Activated T-cell treated with anti-CD3 and anti-CD28 coated beads, Interleukin-2, amount 50 U/mL, for 24 hours (primary cell): ENCODE measurements at places on chromosomes 6 and 20.

DNA sequence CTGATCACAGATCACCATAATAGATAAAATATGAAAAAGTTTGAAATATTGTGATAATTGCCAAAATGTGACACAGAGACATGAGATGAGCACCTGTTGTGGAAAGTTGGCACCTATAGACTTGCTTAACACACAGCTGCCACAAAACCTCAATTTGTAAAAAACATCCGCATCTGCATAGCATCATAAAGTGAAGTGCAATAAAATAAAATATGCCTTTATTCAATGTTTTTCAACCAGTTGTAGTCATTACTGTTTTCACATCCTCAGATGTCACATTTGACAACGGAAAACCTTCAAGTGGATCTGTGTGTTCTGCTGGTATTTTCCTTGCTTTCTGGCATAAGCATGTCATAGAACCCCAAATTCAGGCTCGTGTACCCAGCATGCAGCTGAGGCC, 50.2 kb upstream of the IFNGR1 start:
- no peak for DNase-seq

GRCh38 chr6:117263353-117263927, 1.9 kb upstream of the VGLL2 start:
- DNase-seq = no peak

GRCh38 chr6:31169123-31169857, 1.2 kb downstream of the POU5F1 start:
- no peak for DNase-seq

GRCh38 chr6:98833057-98833306, 1.4 kb upstream of the POU3F2 start:
- no peak for DNase-seq

GRCh38 chr6:52741872-52742271, 21.4 kb downstream of the GSTA2 start:
- no peak for DNase-seq

DNA sequence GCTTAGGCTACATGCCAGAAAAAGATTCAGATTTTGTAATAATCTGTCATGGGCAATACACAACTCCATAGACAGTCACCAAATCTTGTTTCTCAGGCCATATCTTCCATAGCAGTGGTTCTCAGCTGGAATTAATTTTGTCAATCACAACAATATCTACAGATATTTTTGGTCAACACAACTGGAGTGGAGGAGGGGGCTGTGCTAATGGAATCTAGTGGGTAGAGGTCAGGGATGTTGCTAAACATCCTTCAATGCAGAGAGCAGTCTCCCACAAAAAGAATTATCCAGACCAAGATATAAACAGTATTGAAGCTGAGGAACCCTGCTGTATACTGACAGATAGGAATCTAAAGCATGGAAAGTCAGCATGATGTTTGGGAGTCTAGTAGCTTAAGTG, 174.6 kb downstream of the UBE3D start:
- DNase-seq = no peak

DNA sequence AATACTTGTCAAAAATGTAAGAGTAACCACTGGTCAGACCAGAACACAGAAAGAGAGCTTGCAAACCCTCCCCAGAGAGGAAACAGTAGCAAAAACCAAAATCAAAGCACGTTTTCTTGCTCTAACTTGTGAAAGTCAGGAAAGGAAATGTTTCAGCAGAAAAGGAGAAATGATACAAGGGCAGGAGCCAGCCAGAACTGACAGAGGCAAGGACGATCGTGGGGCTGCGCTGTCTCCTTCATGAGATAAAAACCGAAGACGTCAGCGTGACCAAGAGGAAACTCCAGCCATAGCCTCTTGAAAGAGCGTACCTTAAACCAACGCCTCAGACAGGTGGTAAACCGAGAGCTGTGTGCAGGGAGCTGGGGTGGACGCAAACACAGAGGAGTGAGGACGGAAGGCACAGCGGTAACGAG, 27.5 kb downstream of the LAMA5 start:
- no peak for DNase-seq

GRCh38 chr20:51327251-51327841, 215.2 kb downstream of the NFATC2 start:
- DNase-seq = no peak

- DNase-seq = no peak
These were observed 121.9 kb upstream of the AGPAT4 start for GRCh38 chr6:161395716-161396231.

DNA sequence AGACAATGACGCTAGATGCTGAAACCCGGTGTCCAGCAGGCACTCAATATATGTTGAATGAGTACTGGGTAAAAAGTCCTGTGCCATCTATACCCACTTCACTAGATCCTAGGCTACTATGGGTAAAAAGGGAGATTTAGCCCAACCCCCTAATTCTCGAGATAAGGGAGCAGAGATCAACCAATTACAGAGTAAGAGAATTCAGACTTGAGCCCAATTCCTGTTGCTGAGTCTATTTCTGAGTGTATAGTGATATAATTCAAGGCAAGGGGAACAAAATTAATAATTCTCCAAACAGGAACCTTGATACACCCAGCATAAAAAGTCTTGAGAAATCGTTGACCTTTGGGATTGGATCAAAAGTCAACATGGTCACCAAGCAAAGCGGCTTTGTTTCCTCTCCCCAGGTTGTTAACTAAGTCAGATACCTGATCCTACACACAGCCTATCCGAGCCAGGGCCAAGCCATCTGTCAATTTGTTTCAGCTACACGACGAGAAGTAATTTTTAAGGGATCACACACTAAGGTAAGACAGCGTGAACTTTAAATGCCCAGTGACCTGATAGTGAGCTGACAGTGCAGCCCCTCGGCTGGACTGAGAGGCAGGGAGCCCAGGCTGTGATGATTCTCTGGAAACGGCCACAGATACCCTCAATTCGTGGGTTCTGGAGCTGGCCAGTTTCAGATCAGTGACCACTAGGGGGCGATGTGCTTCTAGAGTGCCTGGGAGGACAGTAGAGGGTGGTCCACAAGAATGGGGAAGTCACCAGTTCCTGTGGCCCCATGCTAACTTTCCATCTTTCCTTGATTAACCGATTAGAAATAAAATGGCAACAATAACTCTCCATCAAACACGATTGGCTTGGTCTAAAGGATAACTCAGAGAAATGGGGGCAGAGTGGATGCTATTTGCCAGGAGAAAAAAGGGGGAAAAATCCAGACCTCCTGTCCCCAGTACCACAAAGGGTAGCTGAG, 46.2 kb downstream of the SLC22A23 start:
- peak; percentile 48 for DNase-seq

- DNase-seq = peak; percentile 36
These were observed 2.3 kb upstream of the KIF16B start for GRCh38 chr20:16575390-16576140.

- DNase-seq = no peak
These were observed 196.8 kb downstream of the FARS2 start for GRCh38 chr6:5457983-5458683.

GRCh38 chr6:149840345-149841075, 23.6 kb downstream of the LRP11 start:
- DNase-seq = peak; percentile 51

DNA sequence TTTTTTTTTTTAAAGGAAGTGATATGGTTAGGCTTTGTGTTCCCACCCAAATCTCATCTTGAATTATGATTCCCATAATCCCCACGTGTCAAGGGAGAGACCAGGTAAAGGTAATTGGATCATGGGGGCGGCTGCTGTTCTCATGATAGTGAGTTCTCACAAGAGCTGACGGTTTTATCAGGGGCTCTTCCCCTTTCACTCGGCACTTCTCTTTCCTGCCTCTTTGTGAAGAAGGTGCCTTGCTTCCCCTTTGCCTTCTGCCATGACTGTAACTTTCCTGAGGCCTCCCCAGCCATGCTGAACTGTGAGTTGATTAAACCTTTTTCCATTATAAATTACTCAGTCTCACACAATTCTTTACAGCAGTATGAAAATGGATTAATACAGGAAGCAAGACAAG, 64.3 kb downstream of the ZFP64 start:
- DNase-seq = no peak

DNA sequence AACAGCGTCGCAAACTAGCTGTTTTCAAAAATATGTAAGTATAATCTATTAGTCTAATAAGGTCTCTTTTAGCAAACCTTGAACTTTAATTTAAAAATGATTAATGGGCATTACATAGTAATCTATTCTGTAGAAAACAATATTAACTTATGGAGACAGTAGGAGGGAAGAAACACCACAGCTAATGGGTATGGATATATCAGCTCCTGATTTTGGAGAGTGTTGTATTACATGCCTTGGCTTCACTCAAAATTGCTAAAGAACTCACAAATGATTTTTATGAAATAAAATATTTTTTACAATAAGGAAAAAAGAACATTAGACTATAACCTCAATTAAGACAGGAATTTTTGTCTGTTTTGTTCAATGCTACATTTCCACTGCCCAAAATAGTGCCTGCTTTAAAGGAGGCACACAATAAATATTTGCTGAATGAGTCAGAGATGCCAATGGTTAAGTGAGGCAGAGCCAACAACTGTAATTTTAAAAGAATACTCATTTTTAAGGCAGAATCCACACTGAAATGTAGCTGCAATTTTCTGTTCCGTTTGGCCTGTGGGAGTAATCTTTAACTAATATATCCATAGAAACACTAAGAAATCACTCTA, 15.7 kb downstream of the ATG5 start:
- no peak for DNase-seq

GRCh38 chr6:28860581-28860980, 63.2 kb downstream of the TRIM27 start:
- no peak for DNase-seq

DNA sequence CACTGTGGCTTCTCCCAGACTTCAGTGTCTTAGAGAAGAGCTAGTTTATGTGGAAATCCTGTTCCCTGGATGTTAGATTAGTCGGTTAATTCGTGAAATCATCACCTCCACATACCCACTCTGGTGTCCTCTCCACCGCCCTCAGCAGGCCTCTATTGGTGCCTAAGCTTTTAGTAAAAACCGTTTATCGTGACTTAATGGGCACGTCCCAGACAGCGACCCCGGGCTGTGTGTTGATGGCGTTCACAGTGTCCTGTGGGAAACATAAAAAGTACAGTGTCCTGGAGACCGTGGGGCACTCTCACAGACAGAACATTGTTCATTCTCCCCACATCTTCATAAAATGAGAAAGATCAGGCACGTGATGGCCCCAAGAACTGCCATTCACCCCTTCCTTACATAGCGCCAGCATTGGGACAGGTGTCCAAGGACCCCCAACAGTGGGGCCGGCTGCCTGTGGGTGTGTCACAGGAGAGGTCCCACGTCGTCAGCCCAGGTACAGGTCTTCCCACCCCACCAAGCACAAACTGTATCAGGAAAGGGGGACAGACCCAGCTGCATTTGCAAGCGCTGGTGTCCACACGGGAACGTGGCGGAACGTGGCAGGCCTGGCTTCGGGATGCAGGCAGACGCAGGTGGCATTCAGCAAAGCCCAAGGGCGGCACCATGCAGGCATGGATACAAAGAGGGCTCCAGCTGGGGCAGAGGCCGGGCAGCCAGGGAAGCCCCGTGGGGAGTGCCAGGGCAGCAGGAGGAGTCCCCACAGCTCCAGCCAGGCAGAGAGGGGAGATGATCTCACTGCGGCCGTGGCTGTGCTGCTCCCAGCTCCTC, 237.7 kb downstream of the DLL1 start:
- DNase-seq = no peak

GRCh38 chr6:99745651-99746050, 139.0 kb downstream of the PRDM13 start:
- DNase-seq = no peak
